ENCODE measurements at places on chromosomes 4 and X. TPM values are rescaled to one million over a fixed set of nuclear protein-coding genes. Genes with fewer than 3 reads are reported as not detected.

KCNIP4 gene
- not detected for polyA plus RNA-seq

GCNA gene
- polyA plus RNA-seq = 2.4 TPM

ETDC gene
- not detected for polyA plus RNA-seq

GRCh38 chr4:116838609-116839008, 246.8 kb downstream of the TRAM1L1 start:
- no peak for DNase-seq

- DNase-seq = no peak
These were observed 31.2 kb upstream of the PDGFRA start for GRCh38 chr4:54197926-54198325.

- DNase-seq = peak; percentile 18
These were observed 452.5 kb downstream of the IL15 start for GRCh38 chr4:142088906-142089305.

DNA sequence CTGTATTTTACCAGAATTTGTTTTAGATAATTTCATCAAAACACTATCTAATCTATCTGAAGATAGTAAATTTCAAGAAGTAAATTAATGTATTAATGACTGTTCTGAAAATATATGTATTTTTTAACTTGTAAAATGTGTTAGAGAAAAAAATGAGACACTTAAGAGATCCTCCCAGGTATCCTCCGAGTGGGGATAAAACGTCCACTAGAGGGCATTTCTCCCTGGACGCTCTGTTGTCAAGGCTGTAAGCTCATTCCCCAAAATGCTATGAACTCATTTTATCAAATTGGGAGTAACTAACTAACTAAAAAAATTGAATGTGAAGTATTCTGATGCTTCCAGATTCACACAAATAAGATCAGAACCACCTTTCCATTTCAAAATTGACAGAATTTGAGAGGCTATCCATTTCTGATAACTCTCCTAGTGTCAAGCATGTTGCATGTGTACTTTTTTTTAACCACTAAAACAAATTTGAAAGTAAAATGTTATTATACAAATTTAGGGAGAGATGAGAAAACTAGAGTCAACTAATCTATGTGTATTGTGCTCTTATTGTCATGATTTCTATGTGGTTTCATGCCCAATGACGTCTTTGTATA, 337.3 kb upstream of the HS3ST1 start:
- no peak for DNase-seq

CACNA1F gene
- not detected for polyA plus RNA-seq

DNA sequence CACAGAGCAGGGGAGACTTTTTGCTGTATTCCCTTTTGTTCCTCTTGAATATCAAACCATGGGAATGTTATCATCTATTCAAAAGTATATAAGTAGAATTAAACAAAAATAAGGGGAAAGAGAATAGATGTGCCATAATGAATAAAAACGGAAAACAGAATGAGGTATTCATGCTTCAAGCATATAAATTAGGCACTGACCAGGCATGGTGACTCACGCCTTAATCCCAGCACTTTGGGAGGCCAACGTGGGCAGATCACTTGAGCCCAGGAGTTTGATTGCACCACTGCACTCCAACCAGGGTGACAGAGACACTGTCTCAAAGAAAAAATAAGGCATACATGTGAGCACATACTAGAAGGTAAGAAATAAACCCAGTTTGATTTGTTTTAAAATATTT, 16.3 kb upstream of the NEUROG2 start:
- no peak for DNase-seq

- no peak for DNase-seq
These were observed 17.6 kb downstream of the AFP start for GRCh38 chr4:73453701-73454005.
